Activated naive CD8-positive, alpha-beta T cell treated with anti-CD3 and anti-CD28 coated beads for 36 hours (primary cell): ENCODE measurements at places on chromosomes 7 and 10.
A peak's percentile ranks its signal among the peaks of the same experiment; 100 is the strongest.

DNA sequence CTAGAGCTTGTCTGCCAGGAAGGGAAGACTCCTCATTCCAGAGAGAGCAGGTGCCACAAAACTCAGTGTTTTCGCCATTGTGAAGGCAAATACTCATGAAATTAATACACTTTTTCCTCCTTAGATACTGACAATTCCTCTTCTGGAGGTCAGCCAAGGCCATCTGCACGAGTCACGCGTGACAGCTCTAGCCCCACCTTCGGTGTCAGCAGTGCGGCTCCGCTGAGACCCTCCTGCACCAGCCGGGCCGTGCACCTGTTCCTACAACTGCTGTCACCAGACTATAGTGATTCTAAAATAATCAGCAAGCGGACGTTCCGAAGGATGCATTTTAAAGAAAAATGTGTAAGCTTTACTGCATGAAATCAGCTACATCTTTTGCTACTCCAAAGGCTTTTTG is 127.7 kb downstream of the DIP2C start:
- no peak for DNase-seq

- DNase-seq, result no peak
These were observed 108.5 kb upstream of the ANLN start for GRCh38 chr7:36280840-36281812.

- no peak for DNase-seq
These were observed 396.5 kb upstream of the SEMA3D start for GRCh38 chr7:85583131-85583953.

DNA sequence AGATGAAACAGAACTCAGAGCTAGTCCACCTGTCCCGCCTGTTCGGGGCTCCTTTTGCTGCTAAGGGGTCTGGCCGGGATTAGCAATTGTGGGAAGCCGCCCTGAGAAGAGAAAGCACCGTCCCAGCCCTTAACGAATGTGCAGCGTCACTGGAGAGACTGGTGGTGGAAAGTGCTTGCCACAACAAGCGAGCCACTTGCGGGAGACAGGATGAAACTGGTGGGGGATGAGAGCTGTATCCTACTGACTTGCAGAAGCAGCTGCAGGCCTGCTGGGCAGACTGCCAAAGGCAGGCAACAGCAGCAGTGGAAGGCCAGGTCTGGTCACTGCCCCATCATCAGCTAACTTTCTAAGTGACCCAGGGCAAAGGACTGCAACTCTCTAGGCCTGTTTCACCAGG is 95.4 kb downstream of the FAM53B start:
- DNase-seq, result peak; percentile 63

DNA sequence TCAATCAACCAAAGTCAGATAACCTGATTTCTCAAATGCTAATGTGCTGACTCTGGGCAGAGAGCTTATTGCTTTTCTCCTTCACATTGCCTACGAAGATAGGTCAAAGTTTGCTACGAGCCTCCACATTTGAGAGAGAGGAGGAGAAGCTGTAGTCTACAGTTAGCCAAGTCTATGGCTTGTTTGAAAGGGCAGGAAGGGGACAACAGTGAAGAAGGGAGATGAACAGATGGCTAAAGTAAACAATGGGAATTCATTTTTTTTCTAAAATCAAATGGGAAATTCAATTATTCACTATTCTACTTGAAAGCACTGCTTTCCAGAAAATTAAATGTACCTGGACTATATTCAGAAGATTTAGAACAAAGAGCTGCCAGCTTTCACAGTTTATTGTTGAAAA is 126.7 kb upstream of the C1QL3 start:
- DNase-seq, result no peak

- no peak for DNase-seq
These were observed 33.8 kb upstream of the INPP5A start for GRCh38 chr10:132503581-132504421.

DNA sequence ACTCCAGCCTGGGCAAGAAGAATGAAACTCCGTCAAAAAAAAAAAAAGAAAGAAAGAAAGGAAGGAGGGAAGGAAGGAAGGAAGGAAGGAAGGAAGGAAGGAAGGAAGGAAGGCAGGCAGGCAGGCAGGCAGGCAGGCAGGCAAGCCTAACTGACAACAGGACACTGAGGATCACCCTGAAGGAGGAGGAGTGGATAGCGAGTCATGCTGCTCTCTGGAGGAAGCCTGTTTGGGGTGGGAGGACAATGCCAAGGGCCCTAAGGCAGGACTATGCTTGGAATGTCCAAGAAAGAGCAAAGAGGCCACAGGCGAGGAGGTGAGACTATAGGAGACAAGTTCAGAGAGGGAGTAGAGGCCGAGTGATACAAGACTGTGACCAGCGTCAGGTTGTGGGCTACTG is 107.0 kb upstream of the PARD3 start:
- no peak for DNase-seq

- DNase-seq, result no peak
These were observed 269.2 kb downstream of the ZWINT start for GRCh38 chr10:56091872-56092271.

DNA sequence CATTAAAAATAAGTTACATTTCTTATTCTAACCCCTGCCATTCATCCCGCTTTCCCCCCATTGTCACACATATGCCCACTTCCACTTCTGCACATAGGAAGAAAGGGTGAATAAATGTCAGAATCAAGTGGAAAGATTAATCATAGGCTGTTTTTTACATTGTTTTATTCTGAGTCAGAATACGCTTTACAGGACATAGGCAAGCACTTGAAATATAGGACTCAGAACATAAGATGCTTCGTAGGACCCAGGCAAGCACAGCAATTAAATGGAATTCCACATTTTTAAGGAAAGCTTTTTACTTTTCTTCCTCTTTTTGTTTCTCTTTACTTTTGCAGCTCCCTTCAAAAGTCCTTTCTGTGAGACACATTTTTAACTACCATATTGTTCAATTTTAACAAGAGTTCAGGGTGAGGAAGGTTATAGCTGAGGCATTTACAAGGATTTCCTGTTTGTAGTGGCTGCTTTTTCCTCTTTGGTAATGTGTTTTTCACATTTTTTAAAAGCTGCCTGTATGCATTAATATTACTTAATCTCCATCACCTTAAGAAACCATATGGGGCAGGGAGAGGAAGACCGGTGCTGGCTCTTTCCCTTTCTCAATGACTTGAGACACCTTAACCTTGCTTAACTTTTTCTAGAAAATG is 130.0 kb downstream of the TES start:
- no peak for DNase-seq

DNA sequence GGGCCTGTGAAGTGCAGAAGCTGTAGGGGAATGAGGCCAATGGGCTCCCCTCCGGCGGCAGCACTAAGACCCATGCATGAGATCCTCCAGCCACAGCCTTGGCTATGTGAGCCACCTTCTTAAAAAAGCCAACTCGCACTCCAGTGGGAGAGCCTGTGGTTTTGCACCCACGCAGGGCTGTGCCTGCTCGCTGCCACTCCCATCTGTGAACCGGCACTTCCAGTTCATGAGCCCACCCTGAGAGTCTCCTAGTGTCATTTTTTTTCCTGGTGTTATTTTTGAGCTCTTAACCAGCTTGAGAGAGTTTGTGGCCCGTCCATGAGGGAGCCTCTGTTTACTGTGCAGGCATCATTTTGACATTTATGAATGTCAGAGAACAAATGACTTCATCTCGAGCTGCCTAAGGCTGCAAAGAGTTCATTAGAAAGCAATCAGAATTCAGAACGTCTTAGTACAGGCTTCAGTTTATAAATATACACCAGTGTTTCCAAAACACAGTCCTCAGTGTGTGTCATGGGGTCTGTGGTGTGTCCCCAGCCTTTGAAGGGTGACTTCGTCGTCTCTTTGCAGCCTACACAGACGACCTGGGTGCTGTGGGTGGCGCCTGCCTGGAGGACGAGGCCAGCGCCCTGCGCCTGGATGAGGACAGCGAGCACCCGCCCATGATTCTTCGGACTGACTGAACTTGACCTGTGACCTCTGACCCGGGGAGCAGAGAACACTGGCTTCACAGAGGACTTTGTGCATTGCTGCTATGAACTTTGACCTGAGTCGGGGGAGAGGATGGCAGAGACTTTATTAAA is 40.4 kb downstream of the WIPI2 start:
- no peak for DNase-seq

DNA sequence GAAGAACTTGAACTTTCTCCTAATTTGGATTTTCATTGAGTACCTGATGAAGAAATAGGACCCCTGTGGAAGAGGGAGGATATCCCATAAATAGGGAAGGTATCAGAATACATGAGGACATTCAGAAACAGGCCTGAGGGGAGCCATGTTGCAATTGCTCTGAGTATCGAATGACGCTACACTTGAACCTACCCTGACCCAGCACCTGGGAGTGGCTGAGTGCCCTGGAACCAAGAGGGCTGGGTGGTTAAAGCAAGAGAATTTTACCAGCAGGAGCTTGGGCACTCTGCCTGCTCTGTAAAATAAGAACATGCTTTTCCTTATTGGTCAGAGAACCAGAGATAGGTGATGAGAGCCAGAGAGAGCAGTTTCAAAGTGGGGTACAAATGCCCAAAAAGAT is 7.2 kb downstream of the NEUROD6 start:
- DNase-seq, result no peak

GRCh38 chr7:17037356-17037755 is 155.6 kb upstream of the AGR3 start:
- no peak for DNase-seq

DNA sequence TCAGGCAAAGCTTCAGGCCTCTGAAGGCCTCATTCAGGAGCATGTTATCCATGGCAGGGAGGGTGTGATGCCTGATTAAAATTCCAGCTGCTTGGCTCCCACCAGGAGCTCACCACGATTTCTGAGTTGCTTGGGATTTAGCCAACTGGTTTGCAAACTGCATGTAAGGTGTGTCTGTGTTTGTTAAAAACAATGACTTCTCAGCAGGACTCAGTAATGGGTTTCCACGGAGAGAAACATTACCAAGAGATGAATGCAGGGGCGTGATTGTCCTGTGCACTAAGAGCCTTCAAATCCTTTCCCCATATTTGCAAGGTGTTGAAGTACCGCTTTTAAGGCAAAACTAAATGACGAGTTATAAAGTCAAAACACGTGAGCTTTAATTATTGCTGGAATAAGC is 88.8 kb upstream of the BTBD16 start:
- no peak for DNase-seq

DNA sequence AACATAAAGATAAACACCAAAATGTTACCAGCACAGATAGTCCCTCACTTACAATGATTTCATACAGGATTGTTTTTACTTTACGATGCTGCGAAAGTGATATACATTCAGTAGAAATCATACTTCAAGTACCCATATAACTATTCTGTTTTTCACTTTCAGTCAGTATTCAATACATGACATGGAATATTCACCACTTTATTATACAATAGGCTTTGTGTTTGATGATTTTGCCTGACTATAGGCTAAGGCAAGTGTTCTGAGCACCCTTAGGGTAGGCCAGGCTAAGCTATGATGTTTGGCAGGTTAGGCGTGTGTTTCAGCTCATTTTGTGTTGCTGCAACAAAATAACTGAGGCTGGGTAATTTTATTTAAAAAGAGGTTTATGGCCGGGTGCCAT is 155.0 kb downstream of the RTKN2 start:
- no peak for DNase-seq

- no peak for DNase-seq
These were observed 40.6 kb upstream of the TSPAN13 start for GRCh38 chr7:16712916-16713315.

GRCh38 chr10:131770946-131771633 is 129.7 kb upstream of the PPP2R2D start:
- no peak for DNase-seq

GRCh38 chr7:30995536-30995935 is 31.8 kb downstream of the GHRHR start:
- DNase-seq, result no peak

- no peak for DNase-seq
These were observed 999 bp downstream of the SFTPD start for GRCh38 chr10:79947787-79948424.

DNA sequence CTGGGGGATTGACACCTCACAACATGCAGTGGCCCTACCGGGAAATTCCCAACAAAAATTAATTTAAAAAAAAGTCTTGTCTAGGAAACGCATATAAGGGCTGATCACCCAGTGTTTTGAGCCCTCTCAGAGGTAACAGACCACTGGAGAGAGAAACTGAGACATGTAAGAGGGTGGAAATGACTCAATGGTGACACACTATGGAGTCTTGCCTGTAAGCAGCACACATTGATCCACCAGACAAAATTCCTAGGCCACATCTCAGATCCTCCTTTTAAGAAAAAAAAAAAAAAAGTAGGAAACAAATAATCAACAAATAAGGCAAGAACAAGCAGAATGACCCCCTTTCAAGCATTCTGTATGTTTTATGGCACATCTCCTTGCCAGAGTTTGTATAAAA is 296.2 kb downstream of the MAGI2 start:
- no peak for DNase-seq

- DNase-seq, result no peak
These were observed 2.5 kb downstream of the HOXA13 start for GRCh38 chr7:27197137-27198042.

GRCh38 chr10:127047878-127048238 is 142.6 kb downstream of the DOCK1 start:
- DNase-seq, result no peak

DNA sequence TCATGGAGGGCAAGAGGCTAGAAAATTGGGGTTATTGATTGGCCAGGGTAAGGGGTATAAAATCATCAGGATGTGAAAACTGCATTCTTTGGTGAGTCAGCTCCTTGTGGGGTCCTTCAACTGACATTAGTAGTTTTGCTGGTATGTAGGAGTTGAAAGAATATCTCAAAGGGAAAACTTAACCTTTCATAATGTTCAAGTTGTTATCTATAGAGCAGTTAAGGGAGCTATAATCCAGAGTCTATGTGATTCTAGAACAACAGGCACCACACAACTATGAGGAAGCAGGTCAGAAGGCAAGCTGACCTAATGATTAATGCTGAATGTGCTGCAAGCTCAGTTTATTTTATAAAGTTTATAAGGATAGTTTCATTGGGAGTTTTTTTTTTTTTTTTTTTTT is 13.7 kb downstream of the PRPS1L1 start:
- DNase-seq, result no peak

DNA sequence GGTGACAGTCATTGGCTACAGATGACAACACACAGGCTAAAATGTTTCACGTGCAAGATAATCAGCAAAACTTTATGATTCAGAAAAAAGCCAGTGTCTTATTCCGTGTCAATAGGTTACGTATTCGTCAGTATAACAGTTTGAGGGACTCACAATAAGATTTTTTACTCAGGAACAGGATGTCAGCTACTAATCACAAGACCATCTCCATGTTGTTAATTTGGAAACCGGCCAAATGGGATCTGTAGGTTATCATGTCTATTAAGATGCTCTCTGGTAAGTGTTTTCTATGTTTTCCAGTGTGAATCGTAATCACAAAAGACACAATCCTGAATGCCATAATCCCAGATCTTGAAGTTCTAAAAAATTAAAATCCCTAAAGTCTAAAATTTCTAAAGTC is 197.3 kb downstream of the ETV1 start:
- DNase-seq, result no peak

- no peak for DNase-seq
These were observed 199.0 kb downstream of the DOCK4 start for GRCh38 chr7:112007185-112007584.

- no peak for DNase-seq
These were observed 515 bp downstream of the TBX20 start for GRCh38 chr7:35253460-35253709.

GRCh38 chr10:131739206-131739605 is 161.6 kb upstream of the PPP2R2D start:
- DNase-seq, result no peak

GRCh38 chr10:96488161-96488935 is 25.4 kb downstream of the TLL2 start:
- DNase-seq, result no peak
